ENCODE measurements at places on chromosomes 2 and 18. TPM values are rescaled to one million over a fixed set of nuclear protein-coding genes. Genes with fewer than 3 reads are reported as not detected.

- no peak for DNase-seq
Observed at GRCh38 chr18:3281456-3282400, 19.8 kb downstream of the MYL12B start.

DNA sequence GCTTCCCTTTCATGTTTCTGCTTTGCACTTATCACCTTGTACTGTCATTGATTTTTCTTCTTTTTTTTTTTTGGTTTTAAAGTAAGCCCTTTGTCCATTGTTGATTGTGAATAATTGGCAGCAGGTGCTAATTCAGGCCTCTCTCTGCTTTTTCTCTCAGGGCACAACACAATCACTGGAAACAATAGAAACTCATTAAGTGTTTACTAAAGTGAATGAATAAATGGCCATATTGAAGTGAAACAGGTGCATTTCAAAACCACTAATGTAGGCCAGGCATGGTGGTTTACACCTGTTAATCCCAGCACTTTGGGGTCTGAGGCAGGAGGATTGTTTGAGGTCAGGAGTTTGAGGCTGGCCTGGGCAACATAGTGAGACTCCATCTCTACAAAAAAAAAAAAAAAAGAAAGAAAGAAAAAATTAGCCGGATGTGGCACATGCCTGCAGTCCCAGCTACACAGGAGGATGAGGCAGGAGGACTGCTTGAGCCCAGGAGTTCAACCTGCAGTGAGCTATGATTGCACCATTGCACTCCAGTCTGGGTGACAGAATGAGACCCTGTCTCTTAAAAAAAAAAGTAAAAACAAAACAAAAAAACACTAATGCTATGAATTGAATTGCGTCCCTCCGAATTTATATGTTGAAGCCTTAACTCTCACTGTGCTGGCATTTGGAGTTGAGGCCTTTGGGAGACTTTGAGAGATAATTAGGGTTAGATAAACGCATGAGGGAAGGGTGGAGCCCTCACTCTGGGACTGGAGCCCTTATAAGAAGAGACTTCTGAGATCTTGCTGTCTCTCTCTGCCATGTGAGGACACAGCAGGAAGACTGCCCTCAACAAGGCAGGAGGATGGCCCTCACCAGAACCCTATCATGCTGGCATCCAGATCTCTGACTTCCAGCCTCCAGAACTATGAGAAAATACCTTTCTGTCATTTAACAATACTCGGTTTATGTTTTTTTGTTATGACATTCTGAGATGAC, 19.9 kb downstream of the SLC38A11 start:
- DNase-seq, result no peak

Gene HOXD13
- total RNA-seq, result not detected

Gene MAB21L4
- total RNA-seq, result 22.7 TPM

Gene CD8B
- total RNA-seq, result 13.3 TPM
